Naive thymus-derived CD4-positive, alpha-beta T cell (primary cell): ENCODE measurements at places on chromosomes 3 and 15.

DNA sequence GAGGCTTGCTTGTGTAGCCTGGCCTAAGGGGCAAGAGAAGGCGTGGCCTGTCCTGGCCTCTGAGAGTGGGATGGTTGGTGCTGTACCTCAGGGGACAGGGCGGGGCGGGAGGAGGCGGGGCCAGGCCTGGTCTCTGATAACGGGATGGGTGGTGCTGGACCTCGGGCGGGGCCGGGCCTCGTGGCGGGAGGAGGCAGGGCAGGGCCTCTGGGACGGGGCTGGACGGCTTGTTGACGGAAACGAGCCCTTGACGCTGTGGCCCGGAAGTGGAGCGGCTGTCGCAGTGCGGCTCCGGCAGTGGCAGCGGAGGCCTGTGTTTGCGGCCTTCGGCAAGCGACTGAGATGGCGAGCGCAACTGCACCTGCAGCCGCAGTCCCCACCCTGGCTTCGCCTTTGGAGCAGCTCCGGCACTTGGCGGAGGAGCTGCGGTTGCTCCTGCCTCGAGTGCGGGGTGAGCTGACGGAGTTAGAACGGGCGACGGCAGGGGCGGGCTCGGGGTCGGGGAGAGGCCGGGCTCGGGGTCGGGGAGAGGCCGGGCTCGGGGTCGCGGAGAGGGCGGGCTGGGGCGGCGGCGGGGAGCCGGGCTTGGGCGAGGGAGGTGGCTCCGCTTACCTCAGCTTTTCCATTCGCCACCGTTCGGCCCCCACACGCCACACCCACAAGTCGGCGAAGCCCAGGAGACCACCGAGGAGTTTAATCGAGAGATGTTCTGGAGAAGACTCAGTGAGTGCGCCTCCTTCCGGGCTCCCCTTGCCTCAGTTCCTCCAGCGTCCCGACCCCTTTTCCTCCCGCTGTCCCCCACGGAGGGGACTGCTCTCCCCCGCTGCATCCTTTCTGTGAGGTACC lies at the start of gene CCNDBP1:
Gene CCNDBP1, plus strand, starts transcription at position 247 of the 846 bp plus-strand sequence. Its CDS starts 96 bp downstream, at position 343.
- peak; percentile 81 for DNase-seq

GRCh38 chr3:142888481-142889211 lies at the start of gene PCOLCE2:
Gene PCOLCE2, minus strand, starts transcription at chr3:142889083. Its CDS starts 187 bp downstream, at chr3:142888896.
- DNase-seq: no peak

DNA sequence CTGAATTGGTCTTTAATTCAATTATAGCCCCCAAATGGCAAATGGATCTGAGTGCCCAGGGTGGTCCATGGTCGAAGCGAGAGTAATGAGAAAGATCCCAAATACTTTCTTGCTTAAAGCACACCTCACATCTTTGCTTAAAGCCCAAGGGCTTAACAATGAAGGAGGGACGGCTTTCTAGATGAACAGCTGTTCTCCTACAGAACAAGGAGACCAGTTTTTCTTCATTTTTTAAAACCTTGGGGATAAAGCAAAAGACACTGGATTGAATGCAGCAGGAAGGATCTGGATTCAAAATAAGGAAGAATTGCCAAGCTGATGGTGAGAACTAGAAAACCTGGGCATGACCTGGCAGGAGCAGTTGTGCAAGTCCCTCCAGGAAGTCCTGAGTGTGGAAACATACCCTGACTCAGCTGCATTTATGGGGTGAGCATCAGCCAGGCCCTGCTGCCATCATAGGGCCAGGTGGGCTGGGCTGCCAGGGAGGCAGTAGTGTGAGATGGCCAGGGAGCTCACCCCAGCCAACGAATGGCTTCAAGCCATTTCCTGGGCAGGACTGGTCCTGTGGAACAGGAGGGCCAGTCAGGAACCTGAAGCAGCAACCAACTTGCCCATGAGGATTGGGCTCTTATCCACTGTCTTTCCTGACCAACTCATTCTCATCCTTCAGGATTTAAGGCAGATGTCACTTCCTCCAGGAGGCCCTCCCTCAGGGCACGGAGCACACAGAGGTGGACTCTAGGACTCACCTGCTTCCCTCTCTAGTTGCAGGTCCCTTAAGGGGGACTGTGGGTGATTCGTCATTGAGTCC lies 18.4 kb upstream of the RHCG start:
- DNase-seq: no peak

DNA sequence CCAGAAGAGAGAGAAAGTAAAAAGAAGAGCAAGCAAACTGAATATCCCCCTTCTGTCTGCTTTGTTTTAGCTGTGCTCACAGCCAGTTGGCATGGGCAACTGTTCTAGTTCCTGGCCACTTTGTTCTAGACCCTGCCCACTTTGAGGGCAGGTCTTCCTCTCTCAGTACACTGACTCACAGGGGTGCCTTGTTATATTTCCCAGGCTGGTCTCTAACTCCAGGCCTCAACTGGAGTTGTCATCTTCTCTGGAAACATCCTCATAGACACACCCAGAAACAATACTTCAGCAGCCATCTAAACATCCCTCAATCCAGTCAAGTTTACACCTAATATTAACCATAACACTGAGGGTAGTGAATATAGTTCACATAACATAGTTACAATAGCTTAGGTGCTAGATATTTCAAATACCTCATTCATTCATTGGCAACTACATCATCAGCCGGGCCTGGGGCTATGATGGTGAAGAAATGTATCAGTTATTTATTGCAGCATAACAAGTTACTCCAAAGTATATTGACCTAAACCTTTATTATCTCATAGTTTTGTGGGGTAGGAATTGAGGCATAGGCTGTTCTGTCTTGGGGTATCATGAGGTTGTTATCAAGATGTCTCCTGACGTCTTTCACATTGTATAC lies 106.0 kb downstream of the UBE2E2 start:
- DNase-seq: no peak

DNA sequence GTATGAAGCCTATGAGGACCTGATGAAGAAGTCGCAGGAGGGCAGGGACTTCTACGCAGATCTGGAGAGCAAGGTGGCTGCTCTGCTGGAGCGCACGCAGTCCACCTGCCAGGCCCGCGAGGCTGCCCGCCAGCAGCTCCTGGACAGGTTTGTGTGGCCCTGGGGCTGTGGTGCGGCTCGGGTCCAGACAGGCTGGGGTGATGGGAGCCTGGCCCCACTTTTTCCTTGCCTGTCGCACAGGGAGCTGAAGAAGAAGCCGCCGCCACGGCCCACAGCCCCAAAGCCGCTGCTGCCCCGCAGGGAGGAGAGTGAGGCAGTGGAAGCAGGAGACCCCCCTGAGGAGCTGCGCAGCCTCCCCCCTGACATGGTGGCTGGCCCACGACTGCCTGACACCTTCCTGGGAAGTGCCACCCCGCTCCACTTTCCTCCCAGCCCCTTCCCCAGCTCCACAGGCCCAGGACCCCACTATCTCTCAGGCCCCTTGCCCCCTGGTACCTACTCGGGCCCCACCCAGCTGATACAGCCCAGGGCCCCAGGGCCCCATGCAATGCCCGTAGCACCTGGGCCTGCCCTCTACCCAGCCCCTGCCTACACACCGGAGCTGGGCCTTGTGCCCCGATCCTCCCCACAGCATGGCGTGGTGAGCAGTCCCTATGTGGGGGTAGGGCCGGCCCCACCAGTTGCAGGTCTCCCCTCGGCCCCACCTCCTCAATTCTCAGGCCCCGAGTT lies 29.0 kb downstream of the PTPN23 start:
- DNase-seq: no peak

DNA sequence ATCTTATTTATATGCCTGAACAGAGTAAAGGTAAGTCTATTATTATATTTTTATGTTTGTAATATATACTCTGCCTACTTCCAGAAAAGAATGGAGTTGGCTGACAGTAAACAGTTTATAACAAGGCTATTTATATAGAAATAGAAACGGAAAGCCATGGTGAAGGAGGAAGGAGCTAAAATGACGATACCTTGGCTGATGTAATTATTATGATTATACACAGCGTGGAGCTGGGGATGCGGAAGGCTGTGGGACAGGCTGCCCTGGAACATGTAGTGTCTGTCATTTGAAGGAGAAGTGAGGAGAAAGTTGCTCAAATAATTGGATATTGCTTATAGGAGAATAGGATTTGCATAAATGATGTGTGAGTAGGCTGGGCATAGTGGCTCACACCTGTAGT lies 37.8 kb downstream of the CEMIP start:
- no peak for DNase-seq

GRCh38 chr3:54240-54639 lies 142.3 kb upstream of the CHL1 start:
- no peak for DNase-seq

DNA sequence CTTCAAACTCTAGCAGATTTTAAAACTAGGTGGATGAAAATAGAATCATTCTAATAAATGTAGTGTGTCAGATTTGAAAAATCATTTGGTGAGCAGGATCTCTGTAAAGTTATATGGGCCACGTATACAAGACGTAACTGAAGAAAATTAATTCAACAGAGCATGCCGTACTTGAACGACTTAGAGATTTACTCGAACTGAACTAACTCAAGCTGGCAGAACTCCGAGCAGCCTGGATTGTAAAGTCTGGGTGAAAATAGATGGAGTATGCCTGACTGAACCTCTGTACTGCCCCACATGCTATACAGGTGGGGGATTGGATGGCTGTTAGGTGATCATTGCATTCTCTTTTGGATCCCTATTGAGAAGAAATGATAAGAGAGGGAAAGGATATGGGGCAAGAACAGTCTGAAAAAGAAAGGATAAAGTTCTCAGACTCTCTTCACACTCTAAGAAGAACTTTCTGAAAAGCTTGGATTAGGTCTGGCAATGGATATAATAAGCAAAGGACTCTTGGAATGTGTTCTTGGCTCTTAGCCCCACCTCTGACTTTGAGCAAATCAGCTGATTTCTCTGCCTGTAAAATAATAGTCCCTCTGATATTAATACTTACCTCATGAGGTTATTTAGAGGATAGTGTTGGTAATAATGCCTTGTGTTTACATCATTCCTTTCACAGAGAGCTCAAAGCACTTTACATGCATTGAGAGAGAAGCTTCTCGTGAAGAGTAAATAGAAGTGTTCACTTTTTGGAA lies 147.5 kb downstream of the FILIP1L start:
- no peak for DNase-seq

GRCh38 chr3:127258733-127259132 lies 29.1 kb downstream of the PRR20G start:
- DNase-seq: no peak
